ENCODE measurements at places on chromosomes 7 and 10. TPM values are rescaled to one million over a fixed set of nuclear protein-coding genes. Genes with fewer than 3 reads are reported as not detected.

DNA sequence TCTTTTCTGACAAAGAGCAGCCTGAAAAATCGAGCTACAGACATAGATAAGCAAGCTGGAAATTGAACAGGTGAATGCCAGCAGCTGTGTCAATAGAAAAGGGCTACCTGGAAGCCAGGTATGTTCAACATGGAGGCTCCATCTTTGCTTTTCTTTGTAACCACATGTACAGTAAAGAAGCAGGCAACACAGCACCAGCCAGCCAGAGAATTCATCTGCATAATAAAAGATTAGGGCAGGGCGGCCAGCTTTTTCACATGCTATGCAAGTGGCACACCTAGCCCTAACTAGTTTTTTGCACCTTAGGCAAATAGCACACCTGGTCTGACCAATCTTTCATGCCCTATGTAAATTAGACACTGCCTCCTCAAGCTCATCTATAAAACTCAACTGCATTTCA is 25.7 kb downstream of the COG5 start:
- DNase-seq, result no peak

GRCh38 chr10:122126763-122127659 is 138.0 kb downstream of the TACC2 start:
- no peak for DNase-seq

GRCh38 chr7:29247963-29248236 is 53.3 kb downstream of the CHN2 start:
- no peak for DNase-seq

- no peak for DNase-seq
These were observed 2.1 kb downstream of the NANOS1 start for GRCh38 chr10:119031496-119032059.

GRCh38 chr10:634256-634655 is 55.2 kb downstream of the DIP2C start:
- DNase-seq, result no peak

DNA sequence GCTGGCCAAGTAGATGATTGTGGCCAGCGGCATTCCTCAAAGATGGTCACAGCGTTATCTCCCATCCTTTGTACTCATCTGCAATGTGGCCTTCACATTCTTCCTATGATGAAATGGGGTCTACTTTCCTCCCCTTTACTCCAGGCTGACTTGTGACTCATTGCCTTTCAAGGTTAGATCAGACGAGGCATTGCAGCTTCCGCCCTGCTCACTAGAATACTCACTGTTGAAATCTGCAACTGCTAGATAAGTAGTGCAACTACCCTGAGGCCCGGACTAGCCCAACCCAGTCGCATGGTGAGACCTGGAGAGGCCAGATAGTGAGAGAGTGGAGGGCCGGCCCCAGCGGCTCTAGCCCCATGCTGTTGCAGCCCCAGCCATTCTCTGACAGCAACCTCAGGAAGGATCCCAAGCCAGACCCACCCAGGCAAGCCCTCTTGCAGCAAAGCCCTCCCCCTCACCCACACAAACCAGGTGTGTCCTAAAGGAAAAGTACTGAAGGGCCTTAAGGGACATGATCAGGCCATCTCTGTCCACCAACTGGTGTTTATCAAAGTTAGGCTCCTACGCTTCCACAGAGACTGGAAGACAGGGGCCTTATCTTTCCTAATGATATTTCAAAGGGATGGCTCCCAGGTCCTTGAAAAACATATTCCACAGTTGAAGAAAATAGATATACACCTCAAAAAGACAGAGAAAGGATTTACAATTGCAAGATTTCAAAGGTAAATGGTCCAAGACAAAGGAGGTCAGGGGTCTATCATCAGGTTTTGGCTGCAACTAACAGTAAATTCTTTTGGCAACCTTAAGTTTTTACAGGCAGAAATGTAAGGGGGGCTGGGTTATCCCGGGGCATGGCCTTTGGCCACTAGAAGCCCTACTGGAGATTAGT is 107.2 kb upstream of the TRIM24 start:
- no peak for DNase-seq

- DNase-seq, result no peak
These were observed 33.8 kb downstream of the NOLC1 start for GRCh38 chr10:102185811-102186527.

Gene CNTNAP2
- total RNA-seq, result 23.3 TPM

GRCh38 chr10:57161157-57161556 is 800.1 kb upstream of the ZWINT start:
- no peak for DNase-seq

DNA sequence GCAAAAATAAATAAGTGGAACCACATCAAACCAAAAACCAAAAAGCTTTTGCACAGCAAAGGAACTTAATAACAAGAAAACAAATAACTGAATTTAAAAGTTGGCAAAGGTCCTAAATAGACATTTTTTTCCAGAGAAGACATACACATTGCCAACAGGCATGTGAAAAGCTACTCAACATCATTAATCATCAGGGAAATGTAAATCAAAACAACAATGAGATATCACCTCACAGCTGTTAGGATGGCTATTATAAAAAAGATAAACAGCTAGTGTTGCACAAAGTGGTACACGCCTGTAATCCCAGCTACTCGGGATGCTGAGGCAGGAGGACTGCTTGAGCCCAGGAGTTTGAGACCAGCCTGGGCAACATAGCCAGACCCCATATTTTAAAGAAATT is 2.2 kb upstream of the SUN3 start:
- DNase-seq, result no peak

Gene NCOA4
- 258 TPM for total RNA-seq

DNA sequence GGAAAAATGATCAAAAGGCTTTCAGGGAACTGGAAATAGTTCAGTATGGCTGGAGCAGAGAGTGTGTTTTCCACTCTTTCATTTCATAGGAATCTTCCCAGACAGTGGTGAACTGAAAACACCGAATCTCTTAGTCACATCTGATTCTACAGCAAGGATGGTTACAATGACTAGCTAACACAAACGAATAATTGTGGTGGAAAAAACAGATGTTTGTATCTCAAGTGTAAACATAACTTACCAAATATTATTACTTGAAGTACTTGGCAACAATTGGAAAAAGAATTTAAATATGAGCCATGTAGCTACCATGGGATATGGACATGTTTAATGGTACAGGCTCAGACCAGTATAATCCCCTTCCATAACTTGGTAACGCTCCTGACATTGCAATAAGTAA is 21.1 kb upstream of the BPGM start:
- no peak for DNase-seq

Gene PRPS1L1
- not detected for total RNA-seq

DNA sequence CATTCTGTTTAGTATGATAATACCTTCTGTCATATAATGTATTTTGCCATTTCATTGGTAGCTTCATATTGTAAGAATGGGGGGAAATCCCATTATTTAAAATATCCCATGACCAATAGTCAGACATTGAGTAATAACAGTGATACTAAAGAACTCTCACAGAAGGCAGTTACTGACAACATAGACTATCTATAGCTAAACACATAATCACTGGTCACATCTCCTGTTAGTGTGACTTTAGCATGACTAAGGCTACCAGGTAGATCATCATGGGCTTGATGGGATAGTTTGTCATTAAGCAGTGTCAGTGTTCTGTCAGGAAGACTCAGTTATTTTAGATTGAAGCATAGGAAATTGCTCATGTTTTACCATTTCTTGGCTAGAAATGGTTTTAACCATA is 16.4 kb downstream of the OPN1SW start:
- no peak for DNase-seq

GRCh38 chr10:75493464-75493863 is 62.0 kb downstream of the LRMDA start:
- DNase-seq, result no peak

DNA sequence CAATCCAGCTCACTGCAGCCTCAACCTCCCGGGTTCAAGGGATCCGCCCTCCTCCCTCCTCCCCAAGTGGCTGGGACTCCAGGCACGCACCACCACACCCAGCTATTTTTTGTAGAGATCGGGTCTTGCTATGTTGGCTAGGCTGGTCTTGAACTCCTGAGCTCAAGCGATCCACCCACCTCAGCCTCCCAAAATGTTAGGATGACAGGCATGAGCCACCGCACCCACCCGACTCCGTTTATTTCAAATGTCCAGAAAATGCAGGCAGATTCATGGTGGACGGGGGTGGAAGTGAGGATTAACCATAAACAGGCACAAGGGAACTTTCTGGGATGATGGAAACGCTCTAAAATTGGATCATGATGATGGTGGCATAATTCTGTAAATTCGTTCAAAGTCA is 84.5 kb upstream of the DNAAF5 start:
- no peak for DNase-seq

DNA sequence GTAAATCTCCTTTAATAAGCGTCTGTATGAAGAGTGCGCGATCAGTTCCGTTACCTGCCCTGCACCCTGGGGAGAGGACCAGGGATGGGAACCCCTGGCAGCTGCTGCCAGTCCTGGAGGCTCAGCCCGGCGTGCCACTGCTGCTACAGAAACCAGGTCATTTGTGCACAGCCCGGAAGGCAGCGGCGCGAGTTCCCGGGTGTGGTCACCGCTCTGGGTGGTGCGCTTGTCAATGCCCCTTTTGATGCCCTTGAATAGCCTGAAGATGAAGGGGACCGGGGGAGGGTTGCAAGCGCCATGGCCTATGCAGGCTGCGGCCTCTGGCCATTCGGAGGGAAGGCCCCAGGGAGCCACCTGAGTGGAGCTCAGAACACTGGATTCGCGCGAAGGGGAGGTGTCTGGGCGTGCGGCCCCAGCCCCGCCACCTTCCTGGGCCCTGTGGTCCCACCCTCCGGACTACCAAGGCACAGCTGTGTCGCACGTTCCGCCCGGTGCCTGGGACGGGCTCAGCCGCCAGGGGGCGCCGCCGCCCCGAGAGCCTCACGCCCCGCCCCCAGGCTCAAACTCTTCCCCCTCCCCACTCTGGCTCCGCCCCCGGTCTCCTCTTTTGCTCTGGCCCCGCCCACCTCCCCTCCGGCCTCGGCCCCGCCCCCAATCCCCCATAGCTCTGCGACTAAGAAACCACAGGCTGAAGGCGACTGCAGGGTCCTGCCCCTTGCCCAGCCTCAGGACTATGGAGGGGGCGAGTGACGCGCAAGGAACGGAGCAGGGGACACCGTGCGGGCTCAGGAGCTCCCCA is 16.5 kb downstream of the AP5Z1 start:
- no peak for DNase-seq

DNA sequence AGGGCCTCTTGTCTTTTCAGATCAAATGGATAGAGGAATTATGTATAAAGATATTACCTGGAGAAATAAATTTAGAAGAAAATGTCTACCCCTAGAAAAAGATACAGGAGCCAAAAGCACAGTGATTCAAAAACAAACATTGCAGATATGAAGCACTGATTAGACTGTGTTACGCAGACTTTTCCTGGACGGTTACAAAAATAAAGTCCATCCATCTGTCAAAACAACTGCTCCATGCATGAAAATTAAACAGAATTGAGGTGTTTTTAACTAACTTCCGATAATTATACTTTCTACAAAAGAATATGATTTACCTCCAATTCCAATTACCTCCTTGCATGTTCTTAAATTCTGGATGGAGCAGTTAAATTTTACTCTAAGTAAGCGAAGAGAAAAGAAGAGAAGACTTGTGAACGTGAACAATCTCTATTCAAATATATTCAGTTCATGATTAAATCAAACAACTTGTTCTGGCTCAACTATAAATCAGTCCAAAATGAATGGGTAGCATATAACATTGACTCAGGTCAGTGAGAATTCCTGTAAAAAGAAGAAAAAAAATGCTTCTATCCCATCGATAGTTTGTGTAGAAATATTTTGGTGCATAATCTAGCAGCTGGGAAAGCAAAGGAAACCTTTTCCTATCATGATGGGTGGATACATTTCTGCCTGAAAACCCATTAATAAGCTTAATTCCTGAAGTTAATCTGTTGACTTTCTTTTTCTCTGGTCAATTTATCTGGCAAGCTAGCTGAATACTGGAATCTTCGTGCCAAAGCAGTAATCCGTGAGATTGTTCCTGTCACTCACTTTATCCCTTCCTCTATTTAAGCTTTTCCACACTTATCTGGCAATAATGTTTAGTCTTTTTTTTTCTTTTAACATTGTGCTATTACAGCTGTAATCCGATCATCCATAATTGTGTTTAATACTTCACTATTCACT is 80.4 kb downstream of the SEMA3A start:
- DNase-seq, result no peak

DNA sequence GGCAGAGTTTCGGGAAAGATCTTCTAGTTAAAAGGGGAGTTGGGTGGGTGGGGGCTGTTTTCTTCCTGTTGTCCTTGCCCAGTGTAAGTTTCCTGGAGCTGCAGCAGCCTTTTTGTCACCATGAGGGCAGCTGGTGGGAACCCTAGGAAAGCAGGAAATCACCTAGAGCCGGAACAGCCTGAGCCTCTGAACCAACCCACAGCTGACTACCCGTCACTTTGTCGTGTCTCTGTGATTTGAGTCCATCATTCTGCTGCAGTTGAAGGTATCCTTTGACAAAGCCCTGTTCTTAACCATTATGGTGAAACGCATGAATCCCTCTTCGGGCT is 1.2 kb upstream of the C10orf143 start:
- no peak for DNase-seq

Gene KCNH2
- total RNA-seq, result 9.9 TPM

Gene CTAGE4
- total RNA-seq, result 7.8 TPM

- DNase-seq, result no peak
These were observed 71.2 kb downstream of the SHH start for GRCh38 chr7:155741082-155741481.

DNA sequence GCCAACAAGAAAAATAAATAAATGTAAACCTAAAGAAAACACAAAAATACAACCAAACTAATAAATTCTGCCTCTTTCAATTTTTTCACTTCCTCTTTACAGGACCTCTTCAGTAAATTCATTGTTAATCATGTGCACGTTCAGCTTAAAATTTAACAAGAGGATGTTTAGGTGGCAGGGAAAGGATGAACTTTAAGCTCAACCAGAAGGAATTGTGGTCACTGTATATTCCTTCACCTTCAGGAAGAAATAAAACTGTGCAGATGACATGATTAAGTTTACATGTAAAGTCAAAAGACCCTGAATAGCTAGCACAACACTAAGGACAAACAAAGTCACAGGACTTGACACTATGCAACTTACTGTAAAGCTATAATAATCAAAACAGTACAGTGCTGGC is 33.0 kb downstream of the KIF5B start:
- DNase-seq, result no peak

- DNase-seq, result no peak
These were observed 24.5 kb downstream of the CNPY1 start for GRCh38 chr7:155521743-155522398.

Gene ORC5
- total RNA-seq, result 47.6 TPM

Gene SPAM1
- not detected for total RNA-seq

Gene CRTAC1
- total RNA-seq, result 3.7 TPM

Gene SHOC2
- total RNA-seq, result 109 TPM

- DNase-seq, result no peak
These were observed 92.9 kb downstream of the SVOPL start for GRCh38 chr7:138608275-138608674.

GRCh38 chr10:91391920-91392319 is 18.2 kb upstream of the HECTD2 start:
- DNase-seq, result no peak

DNA sequence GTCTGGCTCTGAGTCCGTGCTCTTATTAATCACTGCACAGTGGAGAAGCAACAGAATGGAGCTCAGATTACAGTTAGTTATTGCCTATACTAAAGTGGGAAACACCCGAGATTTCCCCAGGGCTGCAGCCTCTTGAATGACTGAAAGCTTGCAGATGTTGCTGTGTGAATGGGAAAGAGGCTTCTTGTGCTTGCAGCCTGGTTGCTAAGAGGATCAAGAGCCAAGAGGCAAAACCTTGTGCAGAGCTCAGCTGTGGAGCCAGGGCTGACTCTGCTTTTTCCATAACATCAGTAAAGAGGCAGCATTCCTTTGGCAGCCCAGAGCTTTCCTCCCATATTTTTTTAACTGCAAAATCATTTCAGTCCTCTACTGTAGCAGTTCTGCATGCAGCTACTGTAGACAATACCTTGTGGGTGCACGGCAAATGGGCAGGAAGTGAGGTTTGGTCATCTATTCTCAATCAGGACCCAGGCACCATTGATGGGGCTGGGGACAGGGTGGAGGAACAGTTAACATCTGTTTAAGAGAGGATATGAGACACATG is 86.5 kb downstream of the RALA start:
- peak; percentile 79 for DNase-seq

All from urinary bladder (tissue), 4 donors.